ENCODE measurements at places on chromosomes 3 and 15. TPM values are rescaled to one million over a fixed set of nuclear protein-coding genes. Genes with fewer than 3 reads are reported as not detected.

The TATDN2 gene
- 10.1 TPM for total RNA-seq

The TLR9 gene
- under 0.01 TPM for total RNA-seq

The GABRA5 gene
- not detected for total RNA-seq

The ADPRH gene
- total RNA-seq: 1.7 TPM

The GOLGA6L7 gene
- not detected for total RNA-seq

The UCN2 gene
- total RNA-seq: 0.34 TPM

The DUOX2 gene
- total RNA-seq: under 0.01 TPM

The LRRIQ4 gene
- not detected for total RNA-seq

The P2RY13 gene
- not detected for total RNA-seq

The DBR1 gene
- 13.7 TPM for total RNA-seq

The SAMD7 gene
- total RNA-seq: not detected

Data from bronchial smooth muscle cell (primary cell).